ENCODE measurements at places on chromosomes 2 and 18.

- DNase-seq: no peak
Measured at GRCh38 chr18:3458378-3458777, 8.4 kb downstream of the TGIF1 start.

DNA sequence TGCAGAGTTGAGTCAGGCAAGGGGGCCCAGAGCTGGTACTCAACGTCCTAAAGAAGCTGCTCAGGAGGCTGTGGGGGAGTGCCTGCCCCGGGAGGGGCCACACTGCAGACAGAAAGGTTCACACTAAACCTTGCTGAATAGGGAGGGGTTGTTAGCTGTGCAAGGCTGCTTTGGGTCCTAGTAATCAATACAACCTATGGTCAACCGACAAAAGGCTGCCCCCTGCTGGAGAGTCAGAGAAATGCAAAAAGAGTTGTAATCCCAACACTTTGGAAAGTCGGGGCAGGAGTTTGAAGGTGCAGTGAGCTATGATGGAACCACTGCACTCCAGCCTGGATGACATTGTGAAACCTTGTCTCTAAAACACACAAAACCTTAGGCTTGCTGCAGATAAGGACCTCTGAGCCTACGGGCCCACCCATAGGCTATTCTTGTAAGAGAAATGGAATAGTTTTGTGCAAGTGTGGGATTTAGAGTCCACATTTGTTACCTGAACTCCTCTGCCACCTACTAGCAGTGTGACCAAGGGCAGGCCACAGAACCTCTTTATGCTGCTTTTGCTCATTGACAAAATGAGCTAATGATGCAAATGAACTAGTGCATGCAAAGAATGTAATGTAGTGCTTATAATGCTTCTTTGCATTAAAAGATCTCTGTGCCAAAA, 81.5 kb downstream of the PRPF40A start:
- peak; percentile 76 for DNase-seq

GRCh38 chr2:190696792-190697398, 48.0 kb downstream of the NAB1 start:
- no peak for DNase-seq

- DNase-seq: no peak
Measured at GRCh38 chr2:1584691-1585485, 159.4 kb downstream of the PXDN start.

DNA sequence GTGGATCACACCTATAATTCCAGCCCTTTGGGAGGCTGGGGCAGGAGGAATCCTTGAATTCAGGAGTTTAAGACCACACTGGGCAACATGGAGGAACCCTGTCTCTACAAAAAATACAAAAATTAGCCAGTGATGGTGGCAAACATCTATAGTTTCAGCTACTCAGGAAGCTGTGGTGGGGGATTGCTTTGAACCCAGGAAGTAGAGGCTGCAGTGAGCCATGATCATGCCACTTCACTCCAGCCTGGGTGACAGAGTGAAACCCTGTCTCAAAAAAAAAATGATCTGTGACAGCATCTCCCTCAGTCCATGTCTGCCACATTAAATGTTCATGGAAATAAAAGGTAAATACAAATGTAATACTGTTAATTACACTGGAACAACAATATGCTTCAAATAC, 121.4 kb upstream of the COL5A2 start:
- DNase-seq: no peak

GRCh38 chr2:181573140-181573736, 83.7 kb downstream of the CERKL start:
- DNase-seq: no peak

GRCh38 chr18:4455113-4455811, at the start of gene DLGAP1:
Gene DLGAP1, minus strand, starts transcription at chr18:4455307.
- DNase-seq: peak; percentile 18

DNA sequence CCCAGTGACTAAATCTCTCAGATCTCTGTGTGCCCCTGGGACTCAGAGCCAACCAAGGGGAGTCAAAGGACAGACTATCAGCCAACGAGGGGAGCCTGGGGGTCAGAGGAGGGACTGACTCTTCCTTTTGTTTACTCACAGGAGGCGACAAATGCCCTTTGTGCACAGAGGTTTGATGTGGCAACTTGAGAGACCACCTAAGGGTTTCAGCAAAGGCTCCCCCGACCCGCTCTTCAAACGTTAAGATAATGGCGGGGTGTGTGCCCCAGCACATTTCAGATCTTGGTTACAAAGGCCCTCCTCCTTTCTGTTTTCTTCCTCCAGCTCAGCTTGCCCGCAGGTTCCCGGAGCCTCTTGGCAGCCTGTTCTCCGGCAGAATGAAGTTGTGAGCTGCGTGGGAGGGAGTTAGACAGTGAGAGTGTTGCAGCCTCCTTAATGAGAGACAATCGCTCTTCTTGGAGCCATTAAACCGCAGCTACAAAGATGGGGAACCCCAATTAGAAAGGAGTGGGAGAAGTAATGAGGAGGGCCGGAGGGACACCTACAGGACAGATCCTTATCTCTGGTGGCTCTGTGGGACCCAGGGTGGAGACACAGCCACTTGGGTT, 76.2 kb downstream of the KIAA2012 start:
- no peak for DNase-seq

GRCh38 chr18:56825321-56825720, 174.2 kb downstream of the WDR7 start:
- DNase-seq: no peak

- no peak for DNase-seq
Measured at GRCh38 chr2:112920923-112921532, 10.1 kb downstream of the IL37 start.

DNA sequence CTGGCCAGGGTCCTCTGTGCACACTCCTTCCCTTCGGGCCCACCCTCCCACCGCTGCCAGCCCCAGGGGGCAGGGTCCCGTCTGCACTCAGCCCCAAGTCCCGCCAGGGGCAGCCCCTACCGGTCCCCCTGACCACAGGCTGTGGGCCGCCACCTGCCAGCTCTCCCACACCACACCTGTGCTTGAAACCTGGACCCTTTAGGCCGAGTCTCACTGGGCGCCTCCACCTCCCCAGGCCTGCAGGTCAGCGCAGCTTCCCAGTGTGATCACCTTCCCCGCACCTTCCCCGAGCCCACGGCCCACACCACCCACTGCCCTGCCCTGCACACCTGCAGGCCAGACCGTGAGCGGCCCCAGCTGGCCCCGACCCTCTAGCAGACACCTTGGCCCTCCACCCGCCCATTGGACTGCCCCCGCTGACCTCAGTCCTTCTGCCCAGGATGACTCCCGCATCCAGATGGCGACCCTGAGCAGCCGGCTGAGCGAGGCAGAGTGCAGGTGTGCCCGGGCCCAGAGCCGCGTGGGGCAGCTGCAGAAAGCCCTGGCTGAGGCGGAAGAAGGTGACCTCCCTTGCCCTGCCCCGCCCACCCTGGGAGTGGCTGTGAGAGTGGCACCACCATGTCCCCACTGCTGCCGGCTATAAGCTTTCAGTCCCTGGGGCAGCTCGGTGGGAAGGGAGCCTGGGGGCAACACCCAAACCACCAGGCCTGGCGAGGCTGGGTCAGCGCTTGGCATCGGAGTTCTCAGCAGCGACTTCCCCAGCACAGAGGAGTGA, 31.3 kb upstream of the SNED1 start:
- DNase-seq: no peak

DNA sequence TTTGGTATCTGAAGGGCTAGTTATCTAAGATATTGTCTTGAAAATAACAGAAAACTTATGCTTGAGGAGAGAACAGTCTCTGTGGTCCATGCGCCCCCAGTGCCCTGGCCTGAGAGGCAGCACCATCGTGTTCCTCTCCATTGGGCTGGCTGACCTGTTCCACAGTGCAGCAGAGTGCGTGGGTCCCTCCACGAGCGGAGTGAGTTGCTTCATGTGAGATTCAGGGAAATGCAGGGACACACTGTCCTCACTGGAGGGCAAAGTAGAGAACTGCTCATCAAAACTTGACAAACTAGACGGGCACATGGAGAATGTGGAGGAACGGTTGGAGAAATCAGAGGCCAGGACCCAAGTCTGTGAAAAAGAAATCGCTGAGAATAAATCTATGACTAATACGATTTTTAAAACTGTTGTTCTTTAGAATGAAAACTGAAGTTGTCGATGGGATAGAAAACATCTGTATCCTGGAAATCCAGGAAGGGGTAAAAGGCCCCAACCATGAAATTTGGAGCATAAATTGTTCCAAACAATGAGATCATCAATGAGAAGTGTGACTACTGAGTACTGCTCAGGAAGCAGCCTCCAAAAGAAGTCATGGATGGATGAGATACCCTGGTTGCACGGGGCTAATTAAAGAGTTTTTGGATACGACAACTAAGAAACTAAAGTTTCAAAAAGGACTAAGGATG, 58.1 kb downstream of the REV1 start:
- no peak for DNase-seq

- DNase-seq: no peak
Measured at GRCh38 chr2:109715313-109715805, 78.7 kb upstream of the RGPD5 start.

GRCh38 chr18:8301427-8302172, 307.6 kb upstream of the RAB12 start:
- DNase-seq: no peak

- no peak for DNase-seq
Measured at GRCh38 chr18:4125224-4125623, 329.9 kb downstream of the DLGAP1 start.

DNA sequence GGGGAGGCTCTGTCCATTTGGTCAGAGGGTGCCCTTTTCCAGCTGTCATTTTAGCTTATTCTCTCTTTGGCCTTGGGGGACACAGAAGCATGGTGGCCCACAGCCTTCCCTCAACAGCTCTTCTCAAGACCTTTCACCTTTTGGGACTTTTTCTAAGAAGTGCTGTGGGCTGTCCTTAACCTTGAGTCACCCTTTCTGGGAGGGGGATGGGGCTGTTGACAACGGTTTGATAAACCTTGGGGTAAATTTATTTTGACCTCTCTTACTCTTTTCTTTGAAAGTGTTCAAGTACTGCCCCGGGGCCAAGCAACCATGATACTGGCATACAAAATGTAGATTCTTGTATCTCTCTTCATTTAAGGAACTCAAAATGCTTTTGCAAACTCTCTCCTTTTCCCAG, 13.7 kb downstream of the IGFBP5 start:
- no peak for DNase-seq

DNA sequence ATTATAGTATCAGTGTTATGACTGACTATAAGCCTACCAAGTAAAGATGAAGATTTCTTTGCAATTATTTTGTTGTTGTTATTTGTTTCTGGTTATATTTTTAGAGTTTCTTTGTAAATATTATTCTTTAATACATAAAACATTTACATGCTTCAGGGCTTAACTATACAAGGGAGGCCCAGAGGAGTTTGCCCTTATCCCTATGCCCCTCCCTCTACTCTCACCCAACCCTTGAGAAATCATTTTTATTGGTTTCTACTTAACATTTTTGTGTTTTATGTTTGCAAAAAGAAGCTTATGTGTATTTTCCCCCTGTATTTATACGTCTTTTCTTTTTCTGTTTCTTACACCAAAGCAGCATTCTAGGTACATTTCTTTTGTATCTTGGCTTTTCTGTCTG, 30.5 kb downstream of the MRPS9 start:
- DNase-seq: no peak

GRCh38 chr18:36653870-36654269, 174.9 kb downstream of the TPGS2 start:
- DNase-seq: no peak

DNA sequence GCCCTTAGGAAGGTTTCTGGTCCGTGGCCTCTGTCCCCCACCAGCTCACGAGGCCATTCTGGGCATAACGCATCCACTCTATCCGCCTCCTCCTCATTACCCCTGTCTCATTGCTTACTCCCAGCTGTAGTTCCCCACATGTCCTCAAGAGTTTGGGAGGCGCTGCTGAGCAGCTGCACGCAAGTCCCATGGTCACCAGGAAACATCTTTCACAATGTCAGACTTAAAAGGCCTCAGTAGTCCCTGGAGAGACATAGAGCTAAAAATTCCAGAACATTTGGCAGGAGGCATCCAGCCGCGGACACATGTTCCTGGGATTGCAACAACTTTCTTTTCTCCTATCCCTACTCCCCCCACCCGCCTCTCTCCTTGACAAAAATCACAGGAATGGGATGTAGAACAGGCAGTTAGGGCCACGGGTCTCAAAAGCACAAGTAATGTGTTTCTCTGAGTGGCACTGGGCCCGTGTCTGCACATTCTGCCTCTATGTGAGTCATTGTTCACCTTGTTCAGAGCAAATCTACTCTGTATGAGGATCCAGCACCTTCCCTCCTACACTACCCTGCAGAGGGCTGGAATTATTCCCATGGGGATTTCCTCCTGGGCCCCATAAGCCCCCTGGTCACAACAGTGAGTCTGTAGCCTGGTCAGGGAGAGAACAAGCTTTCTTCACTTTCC, 8.1 kb downstream of the LBH start:
- DNase-seq: peak; percentile 88

- no peak for DNase-seq
Measured at GRCh38 chr18:77144046-77144445, 11.5 kb upstream of the MBP start.

DNA sequence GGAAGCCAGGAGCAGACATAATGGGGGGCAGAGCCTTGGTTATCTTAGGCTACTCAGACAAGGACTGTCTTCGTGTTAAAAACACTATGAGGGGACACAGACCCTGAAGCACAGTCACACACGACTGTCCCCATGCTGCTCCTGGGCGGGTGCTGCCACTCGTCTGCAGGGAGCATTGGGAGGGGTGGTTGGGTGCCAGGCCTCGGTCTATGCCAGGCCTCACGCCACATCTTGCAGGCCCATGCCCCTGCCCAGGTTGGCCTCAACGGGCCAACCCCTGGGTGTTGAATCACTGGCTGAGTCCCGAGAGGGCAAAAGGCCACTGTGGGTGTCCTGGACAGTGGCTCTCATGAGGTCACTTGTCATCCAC, 97.9 kb downstream of the USP40 start:
- no peak for DNase-seq

GRCh38 chr2:67076239-67076624, 320.9 kb upstream of the ETAA1 start:
- DNase-seq: no peak

GRCh38 chr18:22930089-22930713, 2.9 kb upstream of the RBBP8 start:
- peak; percentile 83 for DNase-seq

- peak; percentile 43 for DNase-seq
Measured at GRCh38 chr2:157874997-157875640, 1.0 kb downstream of the ACVR1 start.

- no peak for DNase-seq
Measured at GRCh38 chr18:43484710-43485109, 207.4 kb upstream of the SYT4 start.
